ENCODE measurements at places on chromosomes 16 and 17.

GRCh38 chr16:12573300-12573699 lies 230.4 kb downstream of the CPPED1 start:
- DNase-seq = no peak

- no peak for DNase-seq
Observed at GRCh38 chr17:76530095-76530723, 7.3 kb downstream of the CYGB start.

- DNase-seq = no peak
Observed at GRCh38 chr17:81924557-81925532, 2.7 kb downstream of the MAFG start.

DNA sequence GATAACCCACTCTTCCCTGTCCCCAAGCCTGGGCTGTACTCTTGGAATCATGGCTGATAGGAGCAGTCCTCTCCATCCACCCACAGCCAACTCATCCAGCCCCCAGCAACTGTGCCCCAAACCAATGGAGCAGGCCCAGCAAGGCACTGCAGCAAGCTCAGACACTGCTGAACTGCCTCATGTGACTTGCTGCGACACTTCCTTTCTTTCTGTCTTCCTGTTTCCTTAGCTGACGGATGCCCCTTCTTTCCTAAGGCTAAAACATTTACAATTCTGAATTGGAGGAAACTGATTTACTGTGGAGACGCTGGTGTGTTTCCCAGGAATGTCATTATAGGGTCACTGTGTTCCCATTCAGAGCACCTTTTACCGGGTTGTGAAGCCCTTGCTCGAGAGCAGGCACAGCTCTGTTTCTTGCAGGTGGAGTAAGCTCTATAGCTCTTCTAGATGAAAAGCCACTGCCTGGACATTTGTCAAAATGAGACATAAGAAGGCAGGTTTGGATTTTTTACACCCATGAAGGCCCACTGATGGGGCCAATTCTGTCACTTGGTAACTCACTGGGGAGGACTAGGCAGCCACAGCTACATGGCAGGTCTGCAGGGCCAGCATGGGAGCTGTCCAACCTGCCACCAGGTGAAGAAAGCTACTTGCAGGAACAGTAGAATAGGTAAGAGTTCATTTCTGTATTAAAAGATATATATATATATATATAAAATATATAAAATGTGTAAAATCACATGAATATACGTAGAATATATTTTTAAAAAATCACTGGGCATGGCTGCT lies 27.4 kb downstream of the TMEM11 start:
- DNase-seq = no peak

DNA sequence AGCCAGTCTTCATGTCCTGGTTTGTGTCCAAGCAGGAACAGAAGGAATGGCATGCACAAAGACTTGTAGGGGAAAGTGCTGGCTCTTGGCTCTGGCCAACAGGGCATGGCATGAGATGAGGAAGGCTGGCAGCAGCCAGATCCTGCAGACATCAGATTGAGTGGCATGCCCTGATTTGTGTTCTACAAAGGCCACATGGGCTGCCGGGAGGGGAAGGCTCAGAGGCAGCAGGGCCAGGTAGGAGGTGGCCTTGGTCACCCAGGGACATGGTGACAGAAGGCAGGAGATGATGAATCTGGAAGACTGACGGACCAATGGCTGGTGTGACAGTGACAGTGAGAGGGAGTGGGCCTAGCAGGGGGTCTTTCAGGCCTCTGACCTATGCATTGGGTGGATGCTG lies 33.7 kb downstream of the SMPD3 start:
- no peak for DNase-seq
